ENCODE measurements at places on chromosomes 2 and 18. TPM values are rescaled to one million over a fixed set of nuclear protein-coding genes. Genes with fewer than 3 reads are reported as not detected.

DNA sequence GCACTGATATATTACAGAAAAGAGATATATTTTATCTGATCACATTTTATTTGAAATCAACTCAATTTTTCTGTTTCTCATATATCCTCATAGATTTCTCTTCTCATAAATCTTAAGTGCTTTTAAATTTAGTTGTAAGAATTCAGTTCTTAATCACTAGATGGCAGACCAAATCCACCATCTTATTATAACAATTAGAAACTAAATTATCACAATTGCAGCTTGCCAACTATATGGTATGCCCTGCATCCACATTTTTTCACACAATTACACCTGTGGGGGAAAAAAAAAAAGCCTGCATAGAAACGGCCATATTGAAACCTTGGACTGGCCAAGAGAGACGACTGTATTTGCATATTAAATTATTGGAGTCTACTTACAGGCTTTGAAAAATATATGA lies 64.4 kb downstream of the COL5A2 start:
- peak; percentile 72 for DNase-seq

DNA sequence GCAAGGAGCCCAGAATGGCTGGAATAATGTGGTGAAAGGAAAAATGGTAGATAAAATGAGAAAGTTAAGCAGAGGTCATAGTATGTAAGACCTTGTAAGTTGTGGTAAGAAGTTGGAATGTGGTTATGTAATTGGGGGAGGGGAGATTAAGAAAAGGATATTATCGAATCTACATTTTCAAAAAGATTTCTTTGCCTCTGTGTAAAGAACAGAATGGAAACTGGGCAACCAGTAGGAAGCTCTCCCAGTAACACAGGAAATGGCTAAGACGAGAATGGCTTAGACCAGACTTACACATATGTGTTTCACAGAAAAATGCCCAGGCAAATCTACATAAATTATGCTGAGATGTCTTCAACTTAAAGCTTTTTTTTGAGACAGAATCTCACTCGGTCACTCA lies 13.2 kb downstream of the MEMO1 start:
- DNase-seq: peak; percentile 23

Gene MOGAT1
- not detected for total RNA-seq

Gene POLR1A
- total RNA-seq: 29.4 TPM

Gene RAB27B
- 1.7 TPM for total RNA-seq

Gene PLGLB2
- not detected for total RNA-seq

- no peak for DNase-seq
Measured at GRCh38 chr2:219444566-219445091, 10.0 kb downstream of the SPEG start.

- DNase-seq: peak; percentile 19
Measured at GRCh38 chr18:6106091-6106685, 210.9 kb upstream of the TMEM200C start.

Gene CLHC1
- 36.5 TPM for total RNA-seq

- peak; percentile 67 for DNase-seq
Measured at GRCh38 chr2:149994057-149994728, 406.6 kb upstream of the MMADHC start.

Gene CHRNG
- total RNA-seq: not detected

Gene KIAA2012
- total RNA-seq: not detected

- peak; percentile 63 for DNase-seq
Measured at GRCh38 chr2:53403792-53404413, 363.7 kb upstream of the CHAC2 start.

- DNase-seq: no peak
Measured at GRCh38 chr2:223071139-223071538, 19.1 kb downstream of the KCNE4 start.

Gene PPP1R7
- total RNA-seq: 41.2 TPM

DNA sequence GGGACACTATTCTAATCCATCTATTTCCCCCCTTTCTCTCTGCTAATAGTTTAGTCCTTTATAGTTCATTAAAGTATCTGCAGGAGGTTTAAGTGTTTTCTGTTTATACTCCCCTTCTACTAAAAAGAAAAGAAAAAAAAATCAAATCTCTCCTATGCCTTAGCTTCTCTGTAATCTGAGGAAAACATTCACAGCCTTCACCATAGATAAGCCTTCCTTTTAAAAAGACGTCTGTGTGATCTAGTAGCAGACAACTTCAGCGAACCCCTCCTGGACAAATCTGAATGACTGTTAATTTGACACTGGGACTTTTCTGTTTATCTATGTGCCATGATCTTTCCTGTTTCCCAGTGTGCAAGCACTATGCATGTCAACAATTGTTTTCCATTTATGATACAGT lies 70.4 kb upstream of the CDH19 start:
- no peak for DNase-seq

Gene LCT
- not detected for total RNA-seq

GRCh38 chr18:79862562-79862961 lies 64.8 kb downstream of the KCNG2 start:
- DNase-seq: no peak

GRCh38 chr18:58649966-58650816 lies 21.1 kb upstream of the MALT1 start:
- peak; percentile 43 for DNase-seq

DNA sequence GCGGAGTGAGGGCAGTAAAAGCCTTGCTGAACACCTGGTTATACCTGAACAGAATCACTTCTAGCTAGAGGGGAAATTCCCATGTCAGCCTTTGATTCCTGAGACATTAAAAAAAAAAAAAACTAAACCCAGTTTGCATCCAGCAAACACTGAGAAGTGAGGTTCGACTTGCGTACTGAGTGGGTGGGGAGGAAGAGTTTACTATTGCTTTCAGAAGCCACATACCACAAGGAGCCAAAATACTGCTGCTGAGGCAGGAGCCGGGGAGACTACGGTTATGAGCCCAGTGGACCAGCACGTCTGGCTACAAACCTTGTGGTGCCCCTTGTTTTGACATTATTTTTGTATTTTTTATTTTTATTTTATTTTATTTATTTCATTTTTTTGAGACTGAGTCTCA lies 2.7 kb downstream of the COLEC11 start:
- no peak for DNase-seq

Gene AMER3
- total RNA-seq: not detected

Gene FBXO15
- total RNA-seq: 0.49 TPM

Gene RAX
- not detected for total RNA-seq

DNA sequence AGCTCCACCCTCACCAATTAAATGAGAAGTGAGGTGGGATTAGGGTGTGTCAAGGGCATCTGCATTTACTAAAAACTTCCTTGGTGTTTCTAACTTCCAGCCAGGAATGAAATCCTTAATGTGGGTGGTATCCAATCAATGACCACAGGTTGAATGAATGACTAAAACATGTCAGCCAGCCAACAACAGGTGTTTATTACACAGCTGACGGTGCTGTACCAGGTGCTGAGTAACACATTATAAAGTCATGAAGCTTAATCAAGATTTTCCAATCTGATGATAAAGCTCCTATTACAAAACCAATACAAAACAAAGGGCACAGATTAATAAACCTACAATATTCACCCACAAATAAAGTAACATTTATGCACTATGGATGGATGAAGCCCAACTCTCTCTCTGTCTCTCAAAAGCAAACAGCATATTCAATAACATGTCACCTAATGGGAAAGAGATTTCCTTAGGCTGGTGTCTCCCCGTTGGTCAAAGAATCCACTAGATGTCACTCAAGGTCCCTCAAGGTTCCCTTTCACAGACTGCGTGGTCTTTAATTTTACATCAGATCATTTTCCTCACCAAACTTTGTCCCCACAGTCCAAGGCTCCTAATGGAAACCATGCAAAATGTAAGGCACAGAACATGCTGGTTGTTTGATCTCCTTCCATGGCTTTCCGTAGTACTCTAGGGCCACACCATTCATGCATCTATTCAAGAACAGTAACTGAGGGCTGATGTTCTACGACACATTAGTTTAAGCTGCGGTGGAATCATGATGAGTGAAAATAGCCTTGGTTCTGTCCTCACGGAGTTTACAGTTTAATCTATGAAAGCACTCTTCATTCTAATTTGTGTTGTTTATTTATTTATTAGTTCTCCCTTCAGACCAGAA lies 6.4 kb upstream of the PTPN4 start:
- DNase-seq: peak; percentile 70

- DNase-seq: no peak
Measured at GRCh38 chr2:178101321-178102079, 10.7 kb upstream of the RBM45 start.

All from fibroblast of the aortic adventitia (primary cell).